ENCODE measurements at places on chromosomes 6 and 20.
A peak's percentile ranks its signal among the peaks of the same experiment; 100 is the strongest.

GRCh38 chr6:43181942-43182860 is at the start of gene CUL9:
TSS of gene CUL9 (plus strand) at chr6:43182196. CDS start at chr6:43184311, 2,115 bp downstream.
- DNase-seq: peak; percentile 65

GRCh38 chr6:113530769-113531168 is 326.4 kb upstream of the MARCKS start:
- no peak for DNase-seq

GRCh38 chr20:47600967-47601547 is 99.4 kb downstream of the NCOA3 start:
- no peak for DNase-seq

DNA sequence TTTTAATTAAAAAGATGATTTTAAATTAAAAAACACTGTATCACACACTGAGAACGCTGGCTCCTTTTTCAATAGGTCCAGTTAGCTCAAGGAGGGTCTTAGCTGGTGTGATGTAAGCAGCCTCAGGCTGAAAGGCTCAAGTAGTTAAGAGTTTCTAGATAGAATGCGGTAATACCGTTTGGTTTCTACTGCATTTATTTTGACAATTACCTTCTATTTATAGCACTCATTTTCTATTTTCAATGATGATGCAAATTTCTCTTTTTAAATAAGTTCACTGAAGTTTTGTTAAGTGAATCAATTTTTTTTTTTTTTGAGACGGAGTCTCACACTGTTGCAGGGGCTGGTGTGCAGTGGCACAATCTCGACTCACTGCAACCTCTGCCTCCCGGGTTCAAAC is 87.1 kb downstream of the PREX1 start:
- no peak for DNase-seq

- DNase-seq: no peak
These were observed 16.6 kb upstream of the MAPK13 start for GRCh38 chr6:36113703-36114102.

- no peak for DNase-seq
These were observed 106.3 kb downstream of the GFRAL start for GRCh38 chr6:55433446-55434130.

GRCh38 chr6:41546475-41546865 is 289 bp downstream of the FOXP4 start:
- DNase-seq: no peak

DNA sequence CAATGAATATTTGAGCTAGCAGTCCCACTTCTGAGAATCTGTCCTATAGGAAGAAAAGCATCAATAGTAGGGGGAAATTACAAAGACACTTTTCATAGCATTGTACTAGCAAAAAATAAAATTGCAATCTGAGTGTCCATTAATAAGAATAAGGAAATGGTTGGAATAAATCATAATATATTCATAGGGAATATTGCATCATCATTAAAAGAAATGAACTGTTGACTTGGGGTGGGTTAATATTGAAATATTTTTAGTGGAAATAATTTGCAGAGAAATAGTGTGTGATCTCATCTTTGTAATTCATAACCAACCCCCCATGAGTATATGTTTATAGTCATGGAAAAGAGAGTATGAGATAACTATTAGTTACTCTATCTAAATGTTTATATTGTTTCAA is 12.4 kb downstream of the NFYA start:
- DNase-seq: no peak

- no peak for DNase-seq
These were observed 67.7 kb upstream of the IRAK1BP1 start for GRCh38 chr6:78799682-78800081.

GRCh38 chr6:138805016-138805765 is 9.3 kb downstream of the ECT2L start:
- DNase-seq: no peak

GRCh38 chr20:47352332-47353238 is 3.9 kb downstream of the ZMYND8 start:
- no peak for DNase-seq

- DNase-seq: no peak
These were observed 111.0 kb downstream of the TCP11 start for GRCh38 chr6:35030099-35030498.

DNA sequence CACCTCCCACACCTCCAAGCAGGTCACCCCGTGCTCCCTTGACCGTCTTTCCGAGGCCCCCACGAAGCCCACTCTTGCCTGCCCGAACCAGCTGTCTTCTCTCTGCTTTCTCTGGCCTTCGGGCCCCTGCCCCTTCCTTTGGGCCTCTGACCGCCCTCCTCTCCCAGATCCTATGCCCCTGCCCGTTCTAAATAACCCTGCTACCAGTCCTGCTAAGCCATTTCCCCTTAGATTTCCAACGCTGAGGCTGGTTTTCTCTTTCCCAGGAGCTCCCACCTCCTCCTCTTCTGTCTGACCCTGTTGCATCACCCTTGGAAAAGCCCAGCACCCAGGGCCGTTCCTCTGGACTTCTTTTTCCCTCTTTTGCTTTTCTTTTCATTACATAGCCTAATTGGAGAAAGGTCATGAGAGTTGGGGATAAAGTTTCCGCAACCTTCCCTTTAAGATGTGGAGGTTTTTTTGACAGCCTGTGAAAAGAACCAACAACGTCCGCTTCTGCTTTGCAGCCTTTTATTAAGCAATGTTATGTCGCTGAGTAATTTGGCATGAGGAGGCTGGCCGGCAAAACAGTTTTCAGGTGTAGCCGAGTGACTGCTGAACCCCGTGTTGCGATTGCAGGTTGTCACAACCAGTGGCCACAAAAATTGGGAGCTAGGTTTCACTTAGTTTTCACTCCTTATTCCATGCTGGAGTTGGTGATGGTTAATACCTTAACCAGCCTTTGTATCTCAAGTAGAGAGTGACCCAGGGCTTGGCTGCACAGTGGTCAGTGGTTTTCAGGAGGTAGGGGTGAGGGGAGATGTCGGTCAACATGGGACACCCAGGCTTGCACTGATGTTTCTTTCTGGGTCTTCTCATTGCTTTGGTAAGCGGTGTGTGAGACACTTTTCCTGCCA is 970 bp downstream of the BLTP3A start:
- DNase-seq: no peak

GRCh38 chr20:3813848-3814581 is 6.3 kb upstream of the AP5S1 start:
- DNase-seq: no peak
